ENCODE measurements at places on chromosomes 1 and 21.

GRCh38 chr1:187157552-187157951 is 328.8 kb downstream of the PLA2G4A start:
- no peak overlapping the region for H3K27ac ChIP-seq
- no peaks in the 10 kb centered on the region for H3K27me3 ChIP-seq
- H3K4me3 ChIP-seq = no peak overlapping the region
- no peaks in the 10 kb centered on the region for H3K36me3 ChIP-seq
- DNase-seq = no peak

- H3K4me3 ChIP-seq = no peak overlapping the region
- no peaks in the 10 kb centered on the region for H3K27me3 ChIP-seq
- H3K36me3 ChIP-seq = peaks cover 10% of the 10 kb centered on the region
- peaks cover 18% of the 10 kb centered on the region for H3K4me1 ChIP-seq
Observed at GRCh38 chr1:151584278-151584677, 27.6 kb upstream of the SNX27 start.

DNA sequence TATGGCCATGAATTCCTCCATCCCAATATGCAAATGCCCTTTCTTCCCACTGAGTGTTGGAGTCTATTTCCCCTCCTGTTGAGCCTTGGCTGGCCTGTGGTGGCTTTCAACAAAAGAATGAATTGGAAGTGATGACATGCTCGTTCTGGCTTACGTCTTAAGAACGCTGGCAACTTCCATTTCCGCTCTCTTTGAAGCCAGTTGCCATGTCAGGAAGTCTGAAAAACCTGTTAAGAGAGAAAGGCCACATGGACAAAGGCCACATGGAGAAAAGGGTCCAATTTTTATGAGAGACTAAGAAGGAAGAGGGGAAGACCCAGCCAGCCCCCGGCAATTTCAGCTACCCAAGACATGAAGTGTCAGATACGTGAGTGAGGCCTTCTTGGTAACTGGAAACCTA is 45.6 kb upstream of the GADD45A start:
- no peaks in the 10 kb centered on the region for H3K27me3 ChIP-seq
- no peaks in the 10 kb centered on the region for H3K36me3 ChIP-seq
- H3K4me3 ChIP-seq = no peak overlapping the region
- no peak for DNase-seq
- peaks cover 20% of the 10 kb centered on the region for H3K4me1 ChIP-seq
- H3K27ac ChIP-seq = no peak overlapping the region

GRCh38 chr1:20093940-20094391 is 24.0 kb downstream of the PLA2G5 start:
- no peak overlapping the region for H3K27ac ChIP-seq
- H3K27me3 ChIP-seq = peaks cover 40% of the 10 kb centered on the region
- DNase-seq = no peak
- no peaks in the 10 kb centered on the region for H3K36me3 ChIP-seq
- H3K4me1 ChIP-seq = no peaks in the 10 kb centered on the region
- no peak overlapping the region for H3K4me3 ChIP-seq

DNA sequence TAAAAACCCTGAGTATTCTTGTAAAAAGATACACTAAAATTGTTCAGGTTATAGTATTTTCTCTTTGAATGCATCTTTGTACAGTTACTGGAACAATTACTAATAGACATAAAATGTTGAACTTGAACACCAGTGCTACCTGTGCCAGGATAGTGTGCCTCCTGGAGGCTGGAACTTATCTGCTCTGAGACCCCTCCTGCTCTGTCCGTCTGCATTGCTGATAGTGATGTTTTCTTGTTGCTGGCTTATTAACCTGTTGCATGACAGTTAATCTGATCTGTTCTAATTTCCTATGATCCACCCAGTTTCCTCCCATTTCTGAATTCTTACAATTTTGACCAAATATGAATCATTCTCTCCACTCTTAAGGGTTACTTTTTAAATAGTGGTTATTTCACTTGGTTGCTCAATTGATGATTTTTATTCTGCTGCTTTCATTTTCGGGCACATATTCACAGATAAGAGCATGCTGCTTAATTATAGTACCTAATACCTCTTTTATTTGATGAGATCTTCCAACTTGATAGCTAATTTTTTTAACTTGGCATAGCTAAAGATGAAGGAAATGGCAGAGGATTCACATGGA is 101.4 kb downstream of the CC2D1B start:
- H3K4me3 ChIP-seq = no peak overlapping the region
- peaks cover 14% of the 10 kb centered on the region for H3K4me1 ChIP-seq
- no peak for DNase-seq
- no peak overlapping the region for H3K27ac ChIP-seq

GRCh38 chr1:205450448-205450847 is 5.4 kb downstream of the BLACAT1 start:
- H3K27ac ChIP-seq = peak overlapping the region; percentile 96
- peak overlapping the region; percentile 96 for H3K4me3 ChIP-seq
- no peak for DNase-seq
- peaks cover 6% of the 10 kb centered on the region for H3K36me3 ChIP-seq
- peaks cover 49% of the 10 kb centered on the region for H3K4me1 ChIP-seq

GRCh38 chr21:28538987-28539622 is 453.6 kb downstream of the LTN1 start:
- no peak overlapping the region for H3K27ac ChIP-seq
- no peaks in the 10 kb centered on the region for H3K27me3 ChIP-seq
- H3K4me1 ChIP-seq = no peaks in the 10 kb centered on the region
- no peak overlapping the region for H3K4me3 ChIP-seq
- no peaks in the 10 kb centered on the region for H3K36me3 ChIP-seq

- H3K4me3 ChIP-seq = no peak overlapping the region
- H3K27me3 ChIP-seq = no peaks in the 10 kb centered on the region
- H3K4me1 ChIP-seq = no peaks in the 10 kb centered on the region
- no peak for DNase-seq
- H3K27ac ChIP-seq = no peak overlapping the region
Observed at GRCh38 chr1:81032973-81033425, 767.7 kb upstream of the ADGRL2 start.

DNA sequence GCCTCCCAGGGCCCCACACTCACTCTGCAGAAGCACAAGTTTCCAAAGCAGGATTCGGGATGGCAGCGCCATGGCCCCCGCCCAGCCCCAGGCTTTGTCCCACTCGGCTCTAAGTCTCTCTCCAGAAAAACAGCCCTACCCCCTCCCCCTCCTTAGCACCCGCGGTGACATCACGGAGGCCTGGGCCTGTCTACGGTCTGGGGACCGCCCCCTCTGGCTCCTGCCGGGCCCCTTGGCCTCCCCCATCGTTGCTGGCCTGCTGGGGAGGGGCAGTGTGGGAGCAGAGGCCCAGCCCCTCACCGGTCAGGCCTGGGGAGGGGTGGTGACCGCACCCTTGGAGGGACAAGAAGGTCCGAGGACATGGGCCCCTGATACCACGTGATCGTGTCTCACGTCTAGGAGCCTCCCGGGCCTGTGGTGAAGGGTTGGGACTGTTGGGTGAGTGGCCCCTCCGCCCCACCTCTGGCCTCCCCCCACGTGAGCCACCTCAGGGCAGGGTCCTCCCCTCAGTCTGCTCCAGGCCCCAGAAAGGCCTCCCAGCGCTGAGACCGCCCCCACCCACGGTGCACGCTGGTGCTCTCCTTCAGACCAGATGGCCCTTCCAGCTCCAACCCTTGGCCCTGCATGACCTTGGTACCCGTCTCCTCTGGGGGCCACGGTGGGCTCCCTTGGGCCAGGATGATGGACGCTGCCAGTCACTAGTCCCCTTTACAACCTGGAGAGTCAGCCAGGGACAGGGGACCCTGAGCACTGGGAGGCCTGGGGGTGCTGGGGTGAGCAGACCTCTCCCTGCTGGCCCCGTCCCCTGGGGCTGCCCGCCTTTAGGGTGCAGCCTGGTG is at the start of gene MXRA8:
TSS of gene MXRA8 (minus strand) at position 123 of the 839 bp plus-strand sequence. CDS start at position 72, 51 bp downstream.
- no peaks in the 10 kb centered on the region for H3K27me3 ChIP-seq
- no peak for DNase-seq
- peak within 1 kb of the TSS; percentile 86 for H3K4me3 ChIP-seq
- no peaks in the 10 kb centered on the region for H3K36me3 ChIP-seq
- H3K27ac ChIP-seq = peak within 1 kb of the TSS; percentile 80

DNA sequence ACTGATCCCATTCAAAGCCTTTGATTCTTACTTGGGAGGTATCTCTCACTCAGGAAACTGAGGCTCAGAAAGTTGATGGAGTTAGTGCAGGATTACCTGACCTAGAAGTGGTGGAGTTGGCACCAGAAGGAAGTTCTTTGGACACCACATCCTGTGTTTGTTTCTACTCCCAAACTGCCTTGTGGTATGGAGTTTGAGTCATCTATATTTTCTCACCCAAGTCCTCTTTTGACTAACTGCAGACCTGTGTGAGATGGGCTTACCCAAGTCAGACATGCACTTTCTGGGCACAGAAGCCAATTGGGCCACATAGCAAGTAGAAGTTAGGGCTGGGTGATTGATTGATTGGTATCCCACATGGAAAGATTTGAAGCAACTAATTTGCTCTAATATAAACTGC is 36.1 kb downstream of the FGGY start:
- no peak overlapping the region for H3K4me3 ChIP-seq
- peaks cover 4% of the 10 kb centered on the region for H3K4me1 ChIP-seq
- no peak for DNase-seq
- peak overlapping the region; percentile 75 for H3K27ac ChIP-seq

GRCh38 chr1:45304311-45305081 is 22.2 kb upstream of the HPDL start:
- peak overlapping the region; percentile 94 for H3K27ac ChIP-seq
- H3K27me3 ChIP-seq = no peaks in the 10 kb centered on the region
- H3K4me1 ChIP-seq = peaks cover 20% of the 10 kb centered on the region
- peak overlapping the region; percentile 93 for H3K4me3 ChIP-seq

GRCh38 chr21:38848187-38848609 is 42.5 kb downstream of the ETS2 start:
- H3K27me3 ChIP-seq = no peaks in the 10 kb centered on the region
- peaks cover 11% of the 10 kb centered on the region for H3K4me1 ChIP-seq
- no peaks in the 10 kb centered on the region for H3K36me3 ChIP-seq
- H3K27ac ChIP-seq = no peak overlapping the region
- DNase-seq = peak; percentile 29

DNA sequence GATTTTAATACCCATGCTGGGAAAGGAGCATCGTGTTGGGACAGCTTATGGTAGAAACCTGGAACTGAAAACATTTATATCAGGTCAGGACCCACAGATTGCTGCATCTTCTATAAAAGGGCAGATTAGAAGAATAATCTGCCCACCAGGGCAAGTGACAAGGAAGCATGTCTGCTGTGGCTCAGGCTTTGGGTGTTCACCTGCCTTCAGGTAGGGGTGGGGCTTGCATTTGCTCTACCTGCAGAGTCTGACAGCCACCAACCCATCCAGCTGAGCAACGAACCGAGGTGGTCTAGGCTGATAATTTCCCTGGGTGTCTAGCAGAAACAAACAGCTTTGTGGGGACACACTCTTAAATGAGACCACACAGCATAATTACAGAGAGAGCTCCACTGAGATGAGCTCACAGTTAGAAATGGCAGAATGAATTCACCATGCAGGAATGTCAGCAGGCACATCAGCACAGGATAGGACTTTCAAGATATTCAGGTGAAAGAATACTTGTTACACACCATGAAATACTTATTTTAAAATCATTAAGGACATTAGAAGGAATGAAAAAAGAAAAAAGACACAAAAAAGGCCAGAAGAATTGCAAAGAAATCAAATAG is 36.1 kb upstream of the B3GALT5 start:
- H3K27ac ChIP-seq = no peak overlapping the region
- H3K4me1 ChIP-seq = peaks cover 3% of the 10 kb centered on the region
- no peak for DNase-seq
- no peaks in the 10 kb centered on the region for H3K27me3 ChIP-seq

DNA sequence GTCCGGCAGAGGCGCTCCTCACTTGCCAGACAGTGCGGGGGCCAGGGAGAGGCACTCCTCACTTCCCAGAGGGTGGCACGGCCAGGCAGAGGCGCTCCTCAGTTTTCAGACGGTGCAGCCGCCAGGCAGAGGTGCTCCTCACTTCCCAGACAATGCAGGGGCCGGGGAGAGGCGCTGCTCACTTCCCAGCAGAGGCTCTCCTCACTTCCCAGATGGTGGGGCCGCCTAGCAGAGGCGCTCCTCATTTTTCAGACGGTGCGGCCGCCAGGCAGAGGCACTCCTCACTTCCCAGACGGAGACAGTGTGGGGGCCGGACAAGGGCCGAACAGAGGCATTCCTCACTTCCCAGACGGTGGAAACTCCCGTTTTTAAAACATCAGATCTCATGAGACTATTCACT is 238.4 kb upstream of the CACYBP start:
- no peak overlapping the region for H3K27ac ChIP-seq
- H3K36me3 ChIP-seq = no peaks in the 10 kb centered on the region
- no peak overlapping the region for H3K4me3 ChIP-seq
- H3K4me1 ChIP-seq = no peaks in the 10 kb centered on the region

All from type B pancreatic cell (in vitro differentiated cells).